ENCODE measurements at places on chromosomes 5 and 9. TPM values are rescaled to one million over a fixed set of nuclear protein-coding genes. Genes with fewer than 3 reads are reported as not detected.

The HAVCR2 gene
- 11.5 TPM for polyA plus RNA-seq

The ZFP2 gene
- polyA plus RNA-seq: 8.3 TPM

The CAVIN4 gene
- polyA plus RNA-seq: 2.9 TPM

The ACOT12 gene
- 0.99 TPM for polyA plus RNA-seq

The IL17B gene
- 1.3 TPM for polyA plus RNA-seq

The PLCXD3 gene
- polyA plus RNA-seq: 0.46 TPM

The FAM169A gene
- 18.0 TPM for polyA plus RNA-seq

The OR1J2 gene
- polyA plus RNA-seq: not detected

The PLPP6 gene
- polyA plus RNA-seq: 18.1 TPM

- DNase-seq: no peak
Measured at GRCh38 chr5:1014781-1015221, 6.2 kb downstream of the NKD2 start.

DNA sequence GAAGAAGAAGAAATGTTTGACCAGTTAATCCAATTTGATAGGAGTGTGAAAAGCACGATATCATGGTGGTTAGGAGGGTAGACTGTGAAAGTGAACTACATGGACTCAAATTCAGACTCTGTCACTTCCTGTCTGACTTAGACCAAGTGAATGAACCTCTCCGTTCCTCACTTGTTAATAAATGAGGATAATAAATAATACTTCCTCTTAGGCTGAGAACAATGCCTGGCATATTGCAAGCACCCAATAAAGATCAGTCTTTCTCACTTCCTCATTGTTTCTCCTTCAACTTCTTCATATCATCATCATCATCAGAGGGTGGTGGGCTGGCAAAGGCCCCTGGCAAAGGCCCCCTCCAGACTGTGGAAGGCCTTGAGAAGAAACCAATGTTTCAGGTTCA, 148.7 kb downstream of the CDK5RAP2 start:
- DNase-seq: no peak

DNA sequence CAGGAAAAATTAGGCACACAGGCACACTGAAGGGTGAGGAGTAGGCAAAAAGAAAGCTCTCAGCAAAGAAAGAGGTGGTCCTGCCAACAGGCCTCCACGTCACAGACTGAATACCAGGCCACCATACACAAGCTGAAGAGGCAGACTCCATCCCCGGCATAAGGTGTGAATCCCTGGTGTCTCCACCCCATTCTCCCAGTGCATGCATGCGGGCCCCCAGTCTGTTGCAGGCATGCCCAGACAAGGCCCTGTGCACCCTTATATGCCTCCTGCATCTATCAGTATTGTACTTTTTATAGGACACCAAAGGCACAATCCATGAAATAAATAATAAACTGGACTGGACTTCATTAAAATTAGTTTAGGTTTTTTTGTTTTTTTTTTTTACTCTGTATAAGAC, 73.1 kb downstream of the RGMB start:
- DNase-seq: no peak

DNA sequence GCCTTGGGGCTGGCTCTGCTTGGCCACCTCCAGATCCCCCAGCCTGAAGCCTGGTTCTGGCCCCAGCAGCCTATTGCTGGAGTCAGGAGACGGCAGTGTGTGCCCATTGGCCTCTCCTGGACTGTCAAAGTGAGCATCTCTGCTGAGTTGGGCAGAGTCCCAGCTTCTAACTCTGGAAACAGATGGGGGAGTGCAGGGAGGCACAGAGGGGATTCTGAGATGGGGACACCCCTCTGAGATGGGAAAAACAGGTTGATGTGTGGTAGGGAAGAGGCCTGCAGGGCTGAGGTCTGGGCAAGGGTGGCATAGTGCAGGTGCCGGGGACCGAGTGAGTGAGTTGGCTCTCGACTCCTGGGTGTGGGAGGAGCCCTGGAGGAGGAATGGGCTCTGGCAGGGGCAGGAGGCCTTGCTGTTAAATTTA, 27.5 kb downstream of the PHF2 start:
- DNase-seq: no peak

DNA sequence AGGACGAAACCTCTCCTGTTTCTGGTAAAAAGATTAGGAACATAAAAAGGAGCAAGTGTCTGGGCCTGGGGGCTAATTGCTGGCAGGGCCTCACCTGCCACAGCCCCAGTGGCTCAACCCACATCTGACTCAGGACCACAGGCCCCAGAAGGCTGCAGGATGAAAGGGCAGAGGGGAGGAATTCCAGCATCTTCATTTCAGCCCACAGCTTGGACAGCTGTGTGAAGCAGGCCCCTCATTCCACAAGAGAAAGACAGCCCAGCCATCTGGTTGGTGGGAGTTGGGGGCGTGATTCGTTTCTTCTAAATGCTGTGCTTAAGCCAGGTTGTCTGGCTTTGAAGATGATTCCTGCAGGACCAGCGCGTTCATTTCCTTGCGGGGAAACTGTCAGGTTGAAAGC, 29.1 kb downstream of the NKX2-5 start:
- DNase-seq: no peak

GRCh38 chr5:93583768-93584595, 960 bp downstream of the NR2F1 start:
- no peak for DNase-seq

DNA sequence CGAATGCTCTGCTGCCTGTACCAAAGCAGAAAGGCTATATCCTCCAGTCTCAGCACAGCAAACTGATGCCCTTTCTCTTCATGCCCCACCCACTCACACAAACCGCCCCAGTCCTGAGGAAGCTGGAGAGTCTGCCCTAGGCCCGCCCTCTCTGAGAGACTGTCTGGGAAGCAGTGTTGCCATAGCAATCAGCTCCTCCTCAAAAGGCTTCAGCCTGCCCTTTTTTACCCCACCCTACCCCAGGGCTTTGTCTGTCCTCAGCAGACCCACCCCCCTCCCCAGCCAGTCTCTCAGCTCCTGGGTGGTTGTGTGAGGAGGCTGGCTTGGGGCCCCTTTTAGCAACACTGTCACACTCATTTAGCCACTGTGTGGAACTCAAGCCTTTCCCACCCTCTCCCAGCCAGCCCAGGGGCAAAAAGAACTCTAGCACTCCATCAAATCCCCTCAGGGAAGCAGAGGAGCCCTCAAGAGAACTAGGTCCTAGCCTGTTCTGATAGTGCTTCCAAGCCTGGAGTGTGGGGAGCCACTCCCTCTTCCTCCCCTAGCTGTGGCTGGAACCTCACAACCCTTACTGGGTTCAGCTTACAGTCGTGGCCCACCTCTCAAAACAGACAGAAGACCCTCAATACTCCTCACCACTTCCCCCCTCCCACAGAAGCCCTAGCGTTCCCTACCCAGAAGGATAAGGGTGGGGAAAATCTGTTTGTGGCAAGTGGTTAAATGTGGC, 1.4 kb downstream of the ATOSB start:
- DNase-seq: peak; percentile 85

DNA sequence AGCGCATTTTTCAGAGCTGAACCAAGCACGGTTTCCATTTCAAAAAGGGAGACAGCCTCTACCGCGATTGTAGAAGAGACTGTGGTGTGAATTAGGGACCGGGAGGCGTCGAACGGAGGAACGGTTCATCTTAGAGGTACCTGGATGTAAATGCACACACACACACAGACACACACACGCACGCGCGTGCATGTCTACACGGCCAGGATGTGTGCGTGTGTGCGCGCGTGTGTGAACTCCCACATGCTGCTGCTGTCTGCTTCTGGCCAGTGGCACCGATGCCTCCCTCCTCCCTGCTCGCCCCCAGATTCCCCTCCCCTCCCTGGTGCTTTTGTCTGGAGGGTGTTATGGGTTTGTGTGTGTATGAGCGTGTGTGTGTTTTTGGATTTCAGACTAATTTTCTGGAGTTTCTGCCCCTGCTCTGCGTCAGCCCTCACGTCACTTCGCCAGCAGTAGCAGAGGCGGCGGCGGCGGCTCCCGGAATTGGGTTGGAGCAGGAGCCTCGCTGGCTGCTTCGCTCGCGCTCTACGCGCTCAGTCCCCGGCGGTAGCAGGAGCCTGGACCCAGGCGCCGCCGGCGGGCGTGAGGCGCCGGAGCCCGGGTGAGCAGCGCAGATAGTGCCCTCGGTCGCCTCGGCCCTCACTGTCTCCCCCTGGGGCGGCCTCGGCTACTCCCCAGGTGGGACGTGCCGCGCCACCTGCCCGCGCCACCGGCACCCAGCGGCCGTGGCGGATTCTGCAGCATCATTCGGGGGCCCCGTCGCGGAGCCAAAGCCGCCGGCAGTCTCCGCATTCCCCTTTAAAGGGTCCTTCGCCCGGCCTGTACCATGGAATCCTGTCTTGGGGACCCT, at the start of gene NTRK2:
Gene NTRK2 (plus strand): TSS at position 442 of the 850 bp plus-strand sequence. CDS start 1,020 bp downstream, outside the sequence.
- peak; percentile 57 for DNase-seq

DNA sequence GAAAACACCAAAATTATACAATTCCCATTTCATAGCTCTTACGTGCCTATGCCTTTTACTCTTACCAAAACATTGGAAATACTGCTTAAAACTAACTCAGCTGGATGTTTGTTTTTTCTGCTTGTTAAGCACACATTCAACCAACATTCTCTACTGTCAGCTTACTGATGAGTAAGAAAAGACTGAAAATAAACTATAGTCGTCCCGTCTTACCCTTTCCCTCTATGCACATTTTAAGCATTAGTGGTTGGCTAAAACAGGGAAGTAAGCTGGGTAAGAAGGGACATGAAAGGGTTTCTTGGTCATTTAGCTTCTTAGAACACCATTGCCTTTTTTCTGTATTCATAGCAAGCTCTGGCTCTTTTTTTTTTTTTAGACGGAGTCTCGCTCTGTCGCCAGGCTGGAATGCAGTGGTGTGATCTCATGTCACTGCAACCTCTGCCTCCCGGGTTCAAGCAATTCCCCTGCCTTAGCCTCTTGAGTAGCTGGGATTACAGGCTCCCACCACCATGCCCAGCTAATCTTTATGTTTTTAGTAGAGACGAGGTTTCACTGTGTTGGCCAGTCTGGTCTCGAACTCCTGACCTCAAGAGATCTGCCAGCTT, 232.1 kb upstream of the PCSK5 start:
- no peak for DNase-seq

DNA sequence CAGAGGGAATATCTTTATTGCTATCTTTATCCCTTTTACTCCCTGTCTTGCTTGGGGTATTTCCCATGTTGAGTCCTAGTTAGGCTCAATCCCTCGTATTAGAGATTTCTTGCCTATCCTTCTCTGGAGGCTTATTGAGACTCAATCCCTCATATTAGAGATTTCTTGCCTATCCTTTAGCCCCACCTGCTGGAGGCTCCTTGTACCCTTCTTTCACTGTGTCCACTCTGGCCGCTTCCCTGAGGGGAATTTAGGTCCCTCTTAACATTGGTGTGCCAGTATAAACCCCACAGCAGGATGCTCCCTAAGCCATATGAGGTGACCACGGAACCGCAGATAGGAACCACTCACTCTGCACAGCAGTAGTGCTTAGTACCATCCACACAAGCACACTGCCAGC, 110.7 kb upstream of the MAMDC2 start:
- no peak for DNase-seq

DNA sequence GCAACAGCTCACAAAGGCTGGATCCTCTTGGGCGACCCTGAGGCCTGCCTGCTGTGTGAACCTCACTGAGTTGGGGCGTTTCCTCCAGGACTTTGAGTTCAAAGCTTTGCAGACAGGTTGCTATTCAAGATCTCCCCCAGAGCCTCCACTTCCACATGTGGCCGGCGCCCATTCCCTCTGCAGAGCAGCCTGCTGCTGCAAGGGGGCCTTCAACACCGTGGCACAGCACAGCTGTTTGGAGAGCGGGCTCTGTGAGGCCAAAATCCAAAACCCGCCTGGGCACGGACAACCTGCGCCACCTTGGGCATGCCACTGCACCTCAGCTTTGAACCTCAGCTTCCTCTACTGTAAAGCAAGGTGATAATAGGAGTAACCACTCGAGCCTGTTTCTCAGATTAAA, 160.3 kb downstream of the DAB2IP start:
- no peak for DNase-seq

Measured in renal pelvis (tissue), 12 donors.